ENCODE measurements at places on chromosomes 7 and 10.

DNA sequence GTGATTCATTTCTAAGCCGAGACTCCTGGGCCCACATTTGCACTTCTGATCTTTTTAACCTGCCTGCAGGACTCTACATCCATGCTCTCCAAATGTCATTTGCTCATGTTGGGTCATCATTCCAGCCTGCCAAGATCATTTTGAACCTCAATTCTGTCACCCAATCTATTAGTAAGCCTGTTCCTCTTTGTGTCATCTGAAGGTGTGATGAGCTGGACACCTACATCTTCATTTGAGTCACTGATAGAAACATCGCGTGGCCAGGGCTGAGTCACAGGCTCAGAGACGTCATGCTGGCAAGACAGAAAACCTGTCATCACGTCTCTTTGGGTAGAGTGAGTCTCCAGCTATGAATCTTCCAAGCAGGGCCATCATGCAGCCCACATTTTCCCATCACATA is 65.3 kb upstream of the SLF2 start:
- no peak for DNase-seq

GRCh38 chr7:94697035-94697974 is 41.4 kb upstream of the SGCE start:
- DNase-seq = peak; percentile 92

DNA sequence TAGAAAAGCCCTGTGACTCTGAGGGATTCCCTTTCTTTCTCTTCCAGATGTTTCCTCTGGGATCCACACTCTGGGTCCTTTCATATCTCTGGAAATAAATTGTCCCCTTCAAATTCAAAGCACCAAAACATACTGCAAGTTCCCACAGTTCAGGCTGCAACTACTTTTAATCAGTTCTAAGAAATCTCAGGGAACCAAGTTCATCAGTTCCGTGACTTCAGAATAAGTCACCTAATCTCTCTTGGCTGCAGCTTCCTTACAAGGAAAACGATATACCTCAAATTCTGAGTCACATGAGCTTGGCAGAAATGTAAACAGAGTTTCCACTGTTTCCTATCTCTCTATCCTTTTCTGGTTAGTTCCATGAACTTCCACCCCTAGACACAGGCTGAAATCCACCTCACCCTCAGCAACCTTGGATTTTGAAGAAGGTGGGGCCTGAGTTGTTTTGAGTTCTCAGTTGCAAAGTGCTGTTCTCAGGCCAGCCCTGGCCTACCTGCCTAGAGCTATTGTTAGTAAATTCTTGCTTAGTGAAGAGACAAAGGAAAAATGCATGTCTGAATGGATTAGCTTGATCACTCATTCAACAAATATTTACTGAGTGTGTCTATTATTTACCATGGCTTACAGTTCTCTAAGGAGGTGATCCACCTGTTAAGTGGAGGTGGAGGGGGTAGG is 59.3 kb upstream of the IL6 start:
- DNase-seq = peak; percentile 48

- DNase-seq = no peak
Measured at GRCh38 chr7:48139459-48139858, 31.8 kb upstream of the ABCA13 start.

DNA sequence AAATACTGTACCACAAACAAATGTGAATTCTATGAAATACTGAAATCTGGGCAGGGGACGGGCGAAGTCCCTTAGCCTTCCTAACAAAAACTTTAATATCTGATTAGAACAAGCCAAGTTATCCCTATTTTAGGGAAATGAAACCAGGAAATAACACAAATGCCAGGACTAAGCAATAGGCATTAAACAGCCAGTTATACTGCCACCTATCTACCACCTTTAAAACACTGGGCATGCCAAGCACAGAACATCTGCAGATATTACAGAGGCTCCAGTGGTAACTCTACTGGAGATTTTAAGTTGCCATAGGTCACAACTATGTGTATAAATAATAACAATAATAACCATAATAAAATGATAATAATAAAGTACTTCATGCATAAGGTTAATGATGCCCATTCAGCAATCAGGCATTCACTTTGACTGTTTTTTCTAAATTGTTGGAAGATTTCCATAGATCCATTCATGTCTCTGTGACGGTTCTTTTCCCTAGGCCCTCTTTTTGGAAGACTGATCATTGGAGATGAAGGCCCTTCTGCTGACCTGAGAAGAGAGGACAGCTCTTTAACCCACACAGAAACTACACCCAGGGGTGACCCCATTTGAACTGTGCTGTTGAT is 195.7 kb downstream of the CACNA2D1 start:
- DNase-seq = no peak

GRCh38 chr10:100621360-100622205 is 85.8 kb downstream of the HIF1AN start:
- no peak for DNase-seq

GRCh38 chr7:129122751-129123509 is 21.6 kb upstream of the TSPAN33 start:
- DNase-seq = peak; percentile 75

DNA sequence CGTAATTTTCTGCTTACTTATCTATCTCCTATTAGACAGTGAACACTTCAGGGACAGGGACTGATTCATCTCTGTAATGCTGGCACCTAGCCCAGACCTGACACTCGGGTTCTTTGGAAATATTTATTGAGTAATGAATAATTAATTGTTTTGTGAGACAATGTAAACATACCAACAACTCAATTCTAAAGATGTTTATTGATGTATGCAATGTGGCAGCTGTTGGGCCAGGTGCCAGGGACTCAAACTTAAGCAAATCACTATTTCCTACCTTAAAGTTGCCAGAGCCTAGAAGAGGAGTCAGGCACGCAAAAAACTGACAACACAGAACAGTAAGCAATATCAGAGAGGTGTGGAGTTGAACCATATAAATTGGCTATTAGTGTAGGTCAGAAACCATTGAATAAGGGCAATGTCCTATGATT is 63.6 kb upstream of the BMPER start:
- DNase-seq = no peak

DNA sequence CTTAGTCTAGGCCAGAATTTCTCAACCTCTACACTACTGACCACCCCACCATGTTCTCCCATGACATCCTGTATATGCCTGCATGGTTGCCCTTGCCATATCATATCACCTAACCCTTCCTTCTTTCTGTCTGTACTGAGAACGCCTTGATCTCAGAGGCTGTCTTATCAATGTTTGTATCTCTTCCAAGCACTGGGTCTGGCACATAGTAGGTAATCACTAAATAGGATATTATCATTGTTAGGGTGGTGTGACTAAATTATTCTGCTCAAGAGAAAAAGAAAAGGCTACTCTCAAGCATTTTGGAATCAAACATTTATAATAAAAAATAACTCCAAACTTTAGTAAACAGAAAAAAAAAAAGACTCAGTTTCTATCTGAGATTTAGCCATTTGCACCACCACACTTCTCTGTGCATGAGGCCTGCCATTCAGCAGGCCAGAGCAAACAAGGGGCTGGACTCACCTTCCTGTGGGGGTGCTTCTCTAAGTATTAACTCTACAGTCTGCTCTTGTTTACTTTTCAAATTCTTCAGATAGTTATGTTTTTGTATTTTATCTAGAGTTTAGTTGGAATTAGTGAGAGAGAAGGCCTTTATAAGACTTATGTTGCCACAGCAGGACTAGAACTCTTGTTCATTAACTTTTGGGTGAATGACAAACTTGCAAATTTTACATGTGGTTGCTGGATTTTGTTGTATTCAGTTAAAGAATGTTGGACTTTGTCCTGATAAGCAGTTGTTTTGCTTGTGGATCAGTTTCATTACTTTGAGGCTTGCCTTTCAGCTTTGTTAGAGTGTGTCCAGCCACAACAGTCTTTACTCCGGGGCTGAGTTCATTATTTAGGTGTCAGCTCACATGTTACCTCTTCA is 5.4 kb downstream of the AGBL3 start:
- peak; percentile 82 for DNase-seq
